Tibial nerve (tissue), 4 donors: ENCODE measurements at places on chromosomes 5 and 9. TPM values are rescaled to one million over a fixed set of nuclear protein-coding genes. Genes with fewer than 3 reads are reported as not detected.

The TUSC1 gene
- 39.4 TPM for total RNA-seq

DNA sequence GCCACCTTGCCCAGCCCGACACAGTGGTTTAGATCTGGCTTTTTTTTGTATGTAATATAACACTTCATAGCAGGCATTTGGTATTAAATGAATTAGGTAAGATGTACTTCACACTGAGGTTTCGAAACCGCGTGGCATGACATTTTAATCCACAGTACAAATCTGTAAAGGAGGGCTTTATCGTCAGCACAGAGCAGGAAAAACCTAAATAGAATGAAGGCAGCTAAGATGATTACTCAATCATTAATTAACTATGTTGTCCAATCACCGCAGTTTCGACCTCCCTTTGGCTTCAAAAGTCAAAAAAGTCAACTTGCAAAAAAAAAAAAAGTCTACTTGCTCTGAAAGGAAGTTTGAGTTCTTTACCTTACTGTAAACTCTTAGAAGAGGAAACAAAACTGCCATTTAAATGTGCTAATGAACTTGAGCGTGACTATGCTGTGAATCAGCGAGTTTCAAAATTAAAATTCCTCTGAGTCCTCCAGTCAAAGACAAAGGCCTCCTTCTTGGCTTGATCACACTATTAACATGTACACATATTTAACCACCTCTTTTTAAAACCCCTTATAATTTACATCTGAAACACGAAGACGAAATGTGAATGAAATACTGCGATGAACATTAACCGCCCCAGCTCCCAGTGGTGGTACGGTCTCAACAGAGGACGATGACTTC lies 698 bp upstream of the SEC24A start:
- DNase-seq, result no peak

DNA sequence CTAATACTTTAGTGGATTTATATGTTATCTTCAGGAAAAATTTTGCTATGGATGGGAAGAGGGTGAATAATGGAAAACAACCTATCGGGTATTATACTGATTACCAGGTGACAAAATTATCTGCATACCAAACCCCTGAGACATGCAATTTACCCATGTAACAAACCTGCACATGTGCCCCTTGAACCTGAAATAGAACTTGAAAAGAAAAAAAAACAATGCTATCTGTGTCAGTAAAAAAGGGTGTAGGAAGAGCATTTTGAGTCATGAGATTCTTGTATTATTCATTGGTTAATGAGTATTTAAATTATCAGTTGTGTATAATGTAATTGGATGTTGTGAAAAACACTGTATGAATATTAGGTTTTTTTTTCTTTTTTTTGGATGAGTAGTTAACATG lies 75.4 kb downstream of the PRR16 start:
- no peak for DNase-seq

- no peak for DNase-seq
Observed at GRCh38 chr9:107249665-107250285, 33.3 kb upstream of the RAD23B start.

The PALM2AKAP2 gene
- 0.78 TPM for total RNA-seq

GRCh38 chr5:54673523-54674225 lies 156.1 kb downstream of the SNX18 start:
- DNase-seq, result peak; percentile 37

The DMGDH gene
- 7.1 TPM for total RNA-seq

The ADAMTS16 gene
- total RNA-seq, result 2.8 TPM

The SLC36A3 gene
- total RNA-seq, result not detected

- no peak for DNase-seq
Observed at GRCh38 chr9:22389271-22389670, 57.4 kb upstream of the DMRTA1 start.

The AK8 gene
- 4.3 TPM for total RNA-seq

- no peak for DNase-seq
Observed at GRCh38 chr9:31753756-31754155, 630.7 kb upstream of the ACO1 start.

DNA sequence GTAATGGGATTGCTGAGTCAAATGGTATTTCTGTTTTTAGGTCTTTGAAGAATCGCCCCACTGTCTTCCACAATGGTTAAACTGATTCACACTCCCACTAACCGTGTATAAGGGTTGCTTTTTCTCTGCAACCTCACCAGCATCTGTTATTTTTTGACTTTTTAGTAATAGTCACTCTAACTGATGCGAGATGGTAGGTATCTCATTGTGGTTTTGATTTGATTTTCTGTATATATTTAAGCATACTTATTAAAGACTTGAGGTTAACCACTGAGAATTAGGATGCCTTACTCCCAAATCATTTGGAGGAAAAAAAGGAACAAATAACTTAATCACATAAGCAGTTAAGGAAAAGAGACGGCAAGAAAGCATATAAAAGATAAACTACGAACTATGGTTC lies 181.6 kb upstream of the FST start:
- DNase-seq, result no peak

The MEGF10 gene
- 0.30 TPM for total RNA-seq

The AGXT2 gene
- total RNA-seq, result not detected

- DNase-seq, result no peak
Observed at GRCh38 chr5:14229181-14229580, 86.0 kb downstream of the TRIO start.

DNA sequence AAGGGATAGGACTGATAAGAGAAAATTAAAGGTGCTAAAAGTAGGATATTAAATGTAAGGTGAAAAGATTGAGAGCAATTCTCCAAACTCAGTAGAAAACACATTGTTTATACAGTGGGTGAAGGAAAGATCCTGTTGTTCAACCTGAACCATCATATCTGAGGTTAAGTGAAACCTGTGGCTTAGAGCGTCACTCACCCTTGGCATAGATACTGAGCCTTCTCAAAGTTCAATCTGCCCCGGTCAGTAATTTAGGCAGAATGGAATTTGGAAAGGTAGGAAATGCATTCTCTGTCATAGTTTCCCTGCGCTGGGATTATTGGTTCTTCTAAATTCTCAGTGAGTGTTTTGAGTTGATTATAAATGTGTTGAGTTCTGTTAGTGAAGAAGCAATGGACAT lies 456.2 kb upstream of the NMUR2 start:
- DNase-seq, result no peak

The CCDC187 gene
- not detected for total RNA-seq

- DNase-seq, result no peak
Observed at GRCh38 chr5:135490245-135491037, 38.3 kb upstream of the TIFAB start.

The SAPCD2 gene
- not detected for total RNA-seq

DNA sequence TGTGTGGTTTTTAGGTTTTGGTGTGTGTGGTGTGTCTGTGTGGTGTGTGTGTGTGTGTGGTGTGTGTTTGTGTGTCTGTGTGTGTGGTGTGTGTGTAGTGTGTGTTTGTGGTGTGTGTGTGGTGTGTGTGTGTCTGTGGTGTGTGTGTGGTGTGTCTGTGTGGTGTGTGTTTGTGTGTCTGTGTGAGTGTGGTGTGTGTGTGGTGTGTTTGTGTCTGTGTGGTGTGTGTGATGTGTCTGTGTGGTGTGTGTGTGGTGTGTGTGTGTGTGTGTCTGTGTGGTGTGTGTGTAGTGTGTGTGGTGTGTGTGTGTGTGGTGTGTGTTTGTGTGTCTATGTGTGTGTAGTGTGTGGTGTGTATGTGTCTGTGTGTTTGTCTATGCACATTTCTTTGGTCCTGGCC lies 25.0 kb upstream of the NKD2 start:
- DNase-seq, result no peak

The IFNE gene
- not detected for total RNA-seq

GRCh38 chr9:20781092-20781491 lies 97.0 kb downstream of the FOCAD start:
- no peak for DNase-seq

DNA sequence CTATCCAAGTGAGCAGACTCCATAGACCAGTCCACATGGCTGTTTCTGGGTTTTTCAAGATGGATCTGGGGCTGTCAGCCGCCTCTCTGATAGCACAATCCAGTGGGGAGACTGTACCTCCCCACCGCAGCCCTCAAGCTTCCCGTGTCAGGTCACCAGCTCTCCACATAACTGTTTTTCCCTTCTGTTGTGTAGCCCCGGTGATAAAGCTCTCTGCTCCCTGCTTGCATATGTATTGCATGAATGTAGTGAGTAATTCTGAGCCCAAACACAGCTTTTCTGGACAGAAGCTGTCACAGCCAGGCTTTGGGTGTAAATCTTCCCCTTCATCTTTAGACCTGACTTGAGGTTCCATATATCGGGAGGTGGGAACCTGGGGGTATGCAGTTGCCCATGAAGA lies 23.1 kb upstream of the CFAP157 start:
- no peak for DNase-seq

DNA sequence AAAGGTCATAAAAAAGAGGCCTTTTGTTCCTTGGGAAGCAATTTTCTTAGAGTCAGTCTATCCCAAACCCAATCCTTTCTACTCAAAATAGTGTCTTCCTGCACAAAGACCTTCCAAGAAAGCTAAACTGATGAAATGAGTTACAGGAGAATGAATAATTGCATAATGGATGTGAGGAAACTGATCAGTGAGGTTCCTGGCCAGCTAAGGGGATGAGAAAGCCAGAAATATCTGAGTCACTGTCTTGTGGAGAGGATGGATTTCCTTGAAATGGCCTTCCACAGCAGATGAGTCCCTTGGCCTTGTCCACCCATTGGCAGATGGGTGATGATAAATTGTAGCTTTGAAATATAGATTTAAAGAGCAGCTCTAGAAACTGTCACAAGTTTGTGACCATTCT lies 756.1 kb downstream of the DNAH5 start:
- DNase-seq, result peak; percentile 29

- DNase-seq, result peak; percentile 66
Observed at GRCh38 chr5:149406203-149406978, 27.3 kb upstream of the IL17B start.
